Effector CD4-positive, alpha-beta T cell (primary cell): ENCODE measurements at places on chromosomes 2 and 18.
A peak's percentile ranks its signal among the peaks of the same experiment; 100 is the strongest.

GRCh38 chr18:25423267-25423666 is 71.3 kb upstream of the ZNF521 start:
- DNase-seq, result no peak

GRCh38 chr18:65761636-65762295 is 11.0 kb downstream of the CDH7 start:
- no peak for DNase-seq

GRCh38 chr2:60221098-60221497 is 332.4 kb downstream of the BCL11A start:
- no peak for DNase-seq

DNA sequence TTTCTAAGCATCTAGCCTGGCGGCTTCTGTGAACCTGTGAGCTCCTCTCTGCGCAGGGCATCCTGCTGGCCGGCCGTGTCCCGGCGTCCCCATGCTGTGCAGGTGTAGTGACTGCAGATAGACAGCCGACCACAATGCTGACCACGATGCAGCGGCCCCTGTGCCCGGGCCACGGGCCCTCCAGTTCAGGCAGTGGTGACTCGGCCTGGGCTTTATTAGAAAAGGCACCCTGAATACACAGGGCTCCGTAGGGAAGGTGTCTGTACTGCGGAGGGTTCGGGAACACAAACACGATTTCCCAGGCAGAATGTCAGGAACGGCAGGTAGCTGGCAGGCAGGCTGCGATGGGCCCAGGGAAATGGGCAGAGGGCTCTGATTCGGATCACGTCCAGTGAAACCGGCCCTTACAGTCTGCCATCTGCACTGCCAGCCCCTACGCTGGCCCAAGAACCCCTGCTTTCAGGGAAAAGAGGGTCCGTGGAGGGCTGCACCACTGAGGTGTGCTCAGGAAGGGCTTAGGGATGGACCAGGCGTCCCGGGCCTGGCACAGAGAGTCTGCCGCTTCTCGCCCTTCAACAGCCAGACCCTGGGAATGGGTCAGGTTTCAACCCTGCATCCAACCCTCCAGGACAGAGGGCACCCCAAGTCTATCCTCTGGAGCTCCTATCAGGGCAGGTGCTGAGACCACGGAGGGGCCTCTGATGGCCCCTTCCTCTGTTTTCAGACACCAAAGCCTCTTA is 196.5 kb downstream of the HDAC4 start:
- DNase-seq, result no peak

DNA sequence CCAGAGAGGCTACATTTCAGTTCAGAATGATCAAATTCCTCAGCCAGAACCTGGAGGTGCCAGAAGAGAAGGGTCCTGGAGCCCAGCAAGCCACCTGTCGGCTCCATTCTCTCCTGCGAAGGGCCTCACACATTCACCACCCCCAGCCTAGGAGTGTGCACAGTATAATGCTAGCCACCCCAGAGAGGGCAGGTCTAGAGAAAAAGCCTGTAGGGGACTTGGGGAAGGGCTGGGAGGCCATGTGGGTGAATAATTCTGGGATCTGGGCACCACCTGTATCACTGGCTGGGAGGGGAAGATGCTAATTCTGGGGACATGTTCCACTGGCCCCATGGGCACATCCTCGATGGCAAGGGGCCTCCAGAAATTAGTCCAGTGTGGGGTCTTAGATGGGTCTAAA is 127.6 kb upstream of the HNMT start:
- DNase-seq, result no peak

- DNase-seq, result no peak
Measured at GRCh38 chr2:239523954-239524330, 123.1 kb upstream of the HDAC4 start.

DNA sequence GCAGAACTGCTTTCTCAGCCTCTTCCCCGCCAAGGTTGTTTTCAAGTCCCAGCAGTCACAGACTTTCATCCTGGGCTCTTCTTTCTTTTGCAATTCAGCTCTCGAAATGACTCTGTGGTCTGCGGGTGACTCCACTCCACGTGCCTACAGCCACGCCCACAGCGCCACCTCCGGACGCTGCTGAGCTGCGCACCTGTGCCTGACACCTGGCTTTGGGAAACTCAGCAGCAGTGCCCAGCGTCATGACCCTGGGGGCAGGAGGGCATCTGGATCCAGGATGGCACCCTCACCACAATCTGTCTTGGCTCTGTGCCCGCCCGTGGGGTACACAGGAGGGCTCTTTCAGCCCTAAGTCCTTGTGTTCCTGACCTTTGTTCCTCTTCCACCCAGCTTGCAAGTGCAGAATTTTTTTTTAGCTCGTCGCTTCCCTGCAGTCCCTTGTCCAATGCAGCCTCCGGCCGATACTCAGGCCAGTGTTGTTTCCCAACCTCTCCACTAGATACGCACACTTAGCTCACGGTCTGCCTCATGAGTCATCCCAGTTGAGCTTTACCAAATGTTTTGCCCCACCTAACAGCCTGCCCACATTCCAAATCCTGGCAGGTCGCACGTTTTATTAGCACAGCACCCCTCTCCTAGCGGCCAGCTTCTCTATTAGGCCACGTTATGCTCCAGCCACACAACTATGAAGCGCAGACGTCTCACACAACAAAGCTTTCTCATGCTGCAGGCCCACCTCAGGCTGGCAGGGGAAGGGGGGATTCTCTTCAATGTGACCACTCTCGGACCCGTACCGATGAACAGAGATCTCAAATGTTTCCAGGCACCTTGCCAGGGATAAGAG is 6.5 kb upstream of the CAPN10 start:
- DNase-seq, result peak; percentile 74

- DNase-seq, result no peak
Measured at GRCh38 chr2:156590085-156590739, 154.0 kb downstream of the GPD2 start.

DNA sequence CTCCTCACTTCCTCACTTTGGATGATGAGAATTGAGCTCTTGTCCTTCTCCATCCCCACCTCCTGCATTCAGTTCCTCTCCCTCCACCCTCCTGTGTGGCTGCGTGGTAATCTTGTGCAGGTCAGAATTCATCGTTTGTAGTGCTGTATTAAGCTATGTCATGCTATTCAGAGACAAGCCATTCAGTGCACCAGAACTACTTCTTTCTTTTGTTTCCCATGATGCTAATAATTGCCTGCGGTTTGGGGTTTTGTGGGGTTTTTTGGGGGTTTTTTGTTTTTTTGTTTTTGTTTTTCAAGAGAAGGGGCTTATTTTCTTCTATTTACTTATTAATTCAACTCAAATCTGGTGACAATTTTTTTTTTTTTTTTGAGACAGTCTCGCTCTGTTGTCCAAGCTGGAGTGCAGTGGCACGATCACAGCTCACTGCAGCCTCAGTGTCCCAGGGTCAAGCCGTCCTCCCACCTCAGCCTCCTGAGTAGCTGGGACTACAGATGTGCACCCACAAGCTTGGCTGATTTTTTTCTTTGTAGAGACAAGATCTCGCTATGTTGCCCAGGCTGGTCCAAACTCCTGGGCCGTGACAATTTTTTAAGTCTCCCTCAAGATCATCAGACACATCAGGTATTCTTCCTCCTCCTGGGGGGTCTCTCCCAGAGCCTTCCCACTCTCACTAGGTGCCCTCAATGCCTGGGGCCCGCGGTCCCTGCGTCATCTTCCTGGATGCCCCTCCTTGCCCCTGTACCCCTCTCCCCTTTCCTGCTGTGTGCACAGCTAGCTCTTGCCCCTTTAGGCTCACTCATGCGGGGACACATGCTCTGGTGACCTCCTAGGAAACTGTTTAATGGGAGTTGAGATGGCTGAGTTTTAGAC is 37.8 kb downstream of the MAL start:
- DNase-seq, result no peak

- no peak for DNase-seq
Measured at GRCh38 chr18:62368100-62368499, 43.0 kb downstream of the TNFRSF11A start.

DNA sequence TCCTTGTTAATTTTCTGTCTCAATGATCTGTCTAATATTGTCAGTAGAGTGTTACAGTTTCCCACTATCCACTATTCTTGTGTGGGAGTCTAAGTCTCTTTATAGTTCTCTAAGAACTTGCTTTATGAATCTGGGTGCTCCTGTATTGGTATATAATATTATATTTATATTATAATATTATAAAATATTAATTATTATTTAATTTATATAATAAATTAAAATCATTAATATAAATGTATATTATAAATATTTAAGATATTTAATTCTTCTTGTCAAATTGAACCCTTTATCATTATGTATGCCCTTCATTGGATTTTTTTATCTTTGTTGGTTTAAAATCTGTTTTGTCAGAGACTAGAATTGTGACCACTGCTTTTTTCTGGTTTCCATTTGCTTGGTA is 1950.2 kb upstream of the LRRTM1 start:
- DNase-seq, result no peak

GRCh38 chr2:106864051-106864450 is 21.9 kb downstream of the ST6GAL2 start:
- no peak for DNase-seq

DNA sequence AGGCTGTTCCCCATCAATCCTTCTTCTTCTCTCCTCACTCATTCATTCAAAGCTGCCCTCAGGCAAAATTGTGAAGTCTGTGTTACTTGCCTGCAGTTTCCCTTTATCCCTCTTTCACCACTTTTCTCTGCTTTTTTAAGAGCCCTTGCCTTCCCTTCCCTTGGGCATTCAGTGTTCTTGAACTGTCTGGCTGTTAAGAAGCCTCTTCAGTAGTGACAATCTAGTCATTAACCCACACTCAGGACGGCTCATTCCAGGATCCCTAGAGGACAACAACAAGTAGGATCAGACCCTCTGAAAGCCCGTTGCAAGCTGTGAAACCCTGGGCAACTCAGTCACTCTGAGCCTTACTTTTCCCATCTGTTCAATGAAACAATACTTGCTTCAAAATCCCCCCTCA is 615.7 kb downstream of the EPHA4 start:
- no peak for DNase-seq

DNA sequence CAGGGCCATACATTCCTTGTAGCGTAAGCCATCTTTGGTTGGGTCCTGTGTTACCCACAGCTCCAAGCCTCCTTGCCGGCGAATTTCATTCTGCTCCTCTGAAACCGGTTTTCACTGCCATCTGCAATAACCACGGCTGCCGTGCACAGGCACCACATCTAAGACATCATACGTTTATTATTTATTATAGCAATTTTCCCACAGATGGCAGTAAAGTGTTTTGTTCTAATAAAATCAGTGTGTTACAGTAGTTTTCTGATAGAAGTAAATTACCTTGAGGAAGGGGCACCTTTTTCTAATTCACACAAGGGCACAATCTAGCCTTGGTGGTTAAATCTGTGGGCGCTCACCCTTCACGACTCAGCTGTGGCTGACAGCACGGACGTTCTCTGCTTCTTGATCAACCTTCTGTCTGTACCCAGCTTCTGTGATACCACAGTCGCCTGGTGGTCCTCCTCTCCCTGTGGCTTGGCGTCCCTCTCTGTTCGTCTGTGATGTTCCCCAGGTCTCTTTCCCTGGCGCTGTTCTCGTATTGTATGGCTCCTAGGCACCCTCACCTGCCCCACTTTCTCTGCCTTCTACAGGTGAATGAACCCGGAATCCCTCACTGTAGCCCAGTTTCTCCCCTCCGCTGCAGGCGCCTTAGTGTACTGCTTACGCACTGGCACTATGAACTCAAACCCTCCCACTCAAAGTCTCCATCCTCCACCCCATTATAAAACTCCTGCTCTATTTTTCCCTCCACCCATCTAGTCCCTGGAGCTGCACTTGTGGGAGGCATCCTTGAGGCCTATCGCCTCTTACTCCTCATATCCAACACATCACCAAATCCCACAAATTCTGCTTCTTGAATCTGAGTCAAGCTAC is 236.8 kb downstream of the DYSF start:
- DNase-seq, result no peak

DNA sequence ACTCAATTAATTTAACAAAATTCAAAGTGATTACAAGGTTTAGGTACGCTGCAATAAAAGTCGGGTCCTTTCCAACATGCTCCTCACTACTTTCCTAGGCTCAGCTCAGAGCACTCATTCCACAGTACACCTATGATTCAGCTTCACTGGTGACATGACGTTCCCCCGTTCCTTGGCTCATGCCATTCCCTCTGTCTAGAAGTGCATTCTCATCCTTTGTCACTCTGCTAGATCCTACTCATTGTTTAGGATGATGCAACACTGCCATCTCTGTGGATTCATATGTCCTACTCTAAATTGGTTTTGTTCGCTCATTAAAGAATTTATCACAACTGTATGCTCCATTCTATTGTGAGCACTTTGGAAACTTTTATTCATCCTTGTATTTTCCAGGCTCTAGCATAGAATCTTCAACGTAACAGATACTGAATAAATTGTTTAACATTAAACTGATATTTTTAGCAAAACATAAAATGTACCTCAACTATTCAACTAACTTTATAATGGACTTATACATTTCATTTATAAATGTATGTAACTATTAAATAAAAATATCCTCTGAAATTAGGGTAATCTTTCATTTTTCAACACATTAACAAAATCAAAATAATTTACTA is 78.6 kb downstream of the FAM228A start:
- DNase-seq, result no peak

DNA sequence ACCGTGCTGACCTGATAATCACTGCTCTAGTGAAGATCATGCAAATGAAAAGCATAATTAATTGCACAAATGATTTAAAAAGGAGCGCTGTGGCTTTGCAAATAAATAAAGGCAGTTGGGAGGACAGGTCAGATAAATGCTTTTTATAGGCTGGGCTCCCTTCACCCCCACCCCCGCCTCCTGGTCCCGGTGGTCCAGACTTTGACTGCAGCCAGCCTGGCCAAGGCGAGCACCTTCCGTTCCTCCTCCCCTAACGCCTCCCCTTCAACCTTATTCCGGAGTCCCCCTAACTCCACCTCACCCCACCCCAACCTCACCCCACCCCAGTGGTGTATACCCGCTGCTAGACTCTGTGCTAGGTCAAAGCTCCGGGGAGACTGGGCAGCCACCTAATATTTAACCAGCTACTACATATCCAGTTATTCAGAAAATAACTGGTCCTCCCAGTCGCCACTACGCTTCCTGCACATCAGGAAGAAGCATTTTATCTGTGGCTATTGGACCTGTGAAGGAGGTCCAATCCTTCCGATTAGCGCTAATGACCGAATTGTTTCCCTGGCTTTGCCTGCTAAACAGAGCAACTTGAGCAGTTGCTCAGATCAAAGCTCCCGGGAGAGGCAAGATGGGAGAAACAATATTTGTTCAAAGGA is 3.7 kb upstream of the SP9 start:
- DNase-seq, result no peak

DNA sequence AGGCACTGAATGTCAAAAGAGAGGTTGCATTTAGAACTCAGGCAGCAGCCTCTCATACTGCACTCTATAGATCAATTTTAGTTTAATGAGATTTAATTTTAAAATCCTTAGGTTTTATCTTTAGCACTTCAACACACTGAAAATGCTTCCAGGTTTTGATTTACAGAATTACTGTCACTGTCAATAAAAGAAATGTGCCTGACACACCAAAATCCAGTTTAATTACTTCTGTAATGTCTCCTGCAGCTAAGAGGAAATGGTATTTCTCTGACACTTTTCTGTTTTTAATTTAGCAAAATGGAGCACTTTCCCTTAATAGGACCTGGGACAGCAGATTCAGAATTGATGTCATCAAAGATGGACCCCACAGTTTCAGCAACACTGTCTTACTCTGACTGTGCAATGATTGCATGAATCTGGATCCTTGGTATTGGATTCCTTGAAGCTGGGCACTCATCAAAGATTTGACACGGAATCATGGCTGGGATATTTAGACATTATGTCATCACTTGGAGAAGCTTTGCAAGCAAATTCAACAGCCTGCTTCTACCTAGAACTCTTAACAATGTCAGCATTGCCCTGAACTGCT is 576.5 kb downstream of the NRXN1 start:
- no peak for DNase-seq

- no peak for DNase-seq
Measured at GRCh38 chr2:60963190-60963589, 54.3 kb upstream of the PEX13 start.
